ENCODE measurements at places on chromosomes 1 and 21.

- no peak for DNase-seq
Observed at GRCh38 chr21:43889069-43889468, 24.0 kb downstream of the AGPAT3 start.

DNA sequence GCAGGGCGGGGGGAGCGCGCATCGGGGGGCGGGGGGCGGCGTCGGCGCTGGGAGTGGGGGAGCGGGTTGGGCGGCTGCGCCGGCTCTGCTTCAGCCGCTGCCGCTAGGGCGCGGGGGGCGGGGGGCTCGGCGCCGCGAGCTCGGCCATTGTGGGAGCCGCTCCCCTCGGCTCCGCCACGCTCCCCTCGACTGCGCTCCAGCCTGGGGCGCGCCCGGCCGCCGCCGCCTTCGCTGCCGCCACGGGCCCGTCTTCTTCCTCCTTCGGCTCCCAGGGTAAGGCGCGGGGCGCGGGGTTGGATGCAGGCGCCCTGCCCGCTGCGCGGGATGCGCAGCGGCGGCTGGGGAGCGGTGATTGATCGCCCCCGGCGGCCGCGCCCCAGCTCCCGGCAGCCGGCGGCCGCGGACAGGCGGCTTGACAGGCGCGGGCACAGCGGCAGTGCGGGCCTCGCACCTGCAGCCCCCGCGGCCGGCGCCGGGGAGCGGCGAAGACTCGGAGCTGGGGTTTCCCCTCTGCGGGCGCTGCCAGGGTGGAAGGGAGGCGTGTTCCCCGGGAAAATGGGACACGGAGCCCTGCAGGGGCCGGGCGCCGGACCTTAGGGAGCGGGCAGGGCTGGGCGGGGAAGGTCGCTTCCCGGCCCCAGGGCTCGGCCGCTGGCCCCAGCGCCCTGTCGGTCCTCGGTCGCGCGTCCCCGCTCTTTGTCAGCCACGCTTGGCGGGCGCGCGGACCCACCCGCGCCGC lies 55.3 kb downstream of the NDUFS5 start:
- no peak for DNase-seq

DNA sequence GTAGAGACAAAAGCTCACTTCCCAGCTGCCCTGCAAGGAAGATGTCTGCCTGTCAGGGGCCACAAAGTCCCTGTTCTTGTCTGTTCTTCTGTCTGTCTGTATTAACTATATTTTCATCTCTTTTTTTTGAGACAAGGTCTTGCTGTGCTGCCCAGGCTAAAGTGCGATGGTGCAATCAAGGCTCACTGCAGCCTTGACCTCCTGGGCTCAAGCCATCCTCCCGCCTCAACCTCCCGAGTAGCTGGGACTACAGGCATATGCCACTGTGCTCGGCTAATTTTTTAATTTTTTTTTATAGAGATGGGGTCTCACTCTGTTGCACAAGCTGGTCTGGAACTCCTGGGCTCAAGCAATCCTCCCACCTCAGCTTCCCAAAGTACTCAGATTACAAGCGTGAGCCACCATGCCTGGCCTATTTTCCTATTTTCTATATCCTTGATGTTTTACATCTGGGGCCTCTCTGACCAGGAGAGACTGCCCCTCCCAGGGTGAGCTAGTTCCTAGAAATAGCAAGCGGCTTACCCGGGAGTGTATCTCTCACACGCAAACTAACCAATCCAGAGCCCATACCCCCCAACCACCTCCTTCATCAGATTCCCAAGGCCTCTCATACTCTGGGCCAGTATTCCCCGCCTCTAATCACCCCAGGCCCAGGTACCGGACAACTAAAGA lies 5.4 kb upstream of the KLHDC7A start:
- DNase-seq = no peak

DNA sequence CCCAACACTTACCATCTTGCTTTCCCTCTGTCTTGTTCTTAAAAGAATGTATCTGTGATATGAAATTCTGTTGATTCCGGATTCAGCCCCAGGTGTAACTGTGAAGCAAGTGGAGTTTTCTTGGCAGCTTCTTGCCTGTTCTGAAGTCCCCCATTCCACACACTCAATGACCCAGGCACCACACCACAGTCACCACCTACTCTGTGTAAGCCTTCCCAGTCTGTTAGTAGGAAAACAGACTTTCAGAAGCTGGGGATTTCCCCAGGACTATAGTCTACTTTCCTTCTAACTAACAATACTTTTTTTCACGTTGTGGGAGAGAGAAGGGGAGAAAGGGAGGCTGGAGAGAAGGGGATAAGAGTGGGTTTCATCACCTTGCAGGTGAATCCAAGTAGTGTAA lies 299.1 kb upstream of the PROX1 start:
- no peak for DNase-seq

- no peak for DNase-seq
Observed at GRCh38 chr1:233867028-233867427, 37.4 kb upstream of the SLC35F3 start.

GRCh38 chr1:82555501-82555900 lies 754.8 kb downstream of the ADGRL2 start:
- DNase-seq = no peak

GRCh38 chr1:245195398-245195797 lies 40.6 kb downstream of the KIF26B start:
- no peak for DNase-seq

GRCh38 chr1:15618077-15618654 lies 908 bp downstream of the DDI2 start:
- no peak for DNase-seq

DNA sequence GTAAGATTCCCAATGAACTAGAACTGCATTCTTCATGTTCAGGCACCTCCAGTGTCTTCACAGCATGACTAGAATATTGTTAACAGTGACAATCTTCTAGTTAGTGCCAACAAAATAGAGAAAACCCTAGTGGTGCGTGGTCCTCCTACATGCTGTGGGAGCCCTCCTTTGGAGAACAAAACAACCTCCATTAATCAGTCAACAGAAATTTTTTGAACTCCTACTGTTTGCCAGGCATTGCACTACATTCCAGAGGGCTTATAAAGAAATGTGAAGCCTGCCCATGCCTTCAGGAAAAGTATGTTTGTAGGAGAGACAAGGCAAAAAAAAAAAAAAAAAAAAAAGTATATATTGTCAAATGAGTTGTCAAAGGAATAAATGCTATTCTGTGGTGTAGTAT lies 252.7 kb downstream of the LRRC40 start:
- no peak for DNase-seq

DNA sequence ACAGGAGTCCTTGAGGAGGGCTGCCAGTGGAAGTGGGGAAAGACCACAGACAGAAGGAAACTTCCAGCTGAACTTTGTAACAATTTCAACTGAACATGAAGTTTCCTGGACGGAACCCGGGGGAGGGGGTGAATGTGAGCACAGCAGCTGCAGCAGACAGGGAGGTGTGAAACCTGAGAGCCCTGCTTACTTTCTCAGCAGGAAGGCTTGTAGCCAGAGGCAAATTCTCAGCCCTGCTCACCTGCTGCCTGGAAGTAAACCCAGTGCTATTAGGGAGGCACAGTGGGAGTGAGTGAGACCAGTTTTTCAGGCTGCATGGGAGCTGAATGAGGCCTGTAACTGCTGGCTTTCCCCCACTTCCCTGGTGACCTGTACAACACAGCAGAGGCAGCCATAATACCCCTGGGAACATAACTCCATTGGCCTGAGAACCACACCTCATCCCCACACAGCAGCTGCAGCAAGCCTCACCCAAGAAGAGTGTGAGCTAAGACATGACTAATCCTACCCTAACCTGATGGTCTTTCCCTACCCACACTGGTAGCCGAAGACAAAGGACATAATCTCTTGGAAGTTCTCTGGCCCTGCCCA lies 9.6 kb upstream of the SPRR2F start:
- no peak for DNase-seq

DNA sequence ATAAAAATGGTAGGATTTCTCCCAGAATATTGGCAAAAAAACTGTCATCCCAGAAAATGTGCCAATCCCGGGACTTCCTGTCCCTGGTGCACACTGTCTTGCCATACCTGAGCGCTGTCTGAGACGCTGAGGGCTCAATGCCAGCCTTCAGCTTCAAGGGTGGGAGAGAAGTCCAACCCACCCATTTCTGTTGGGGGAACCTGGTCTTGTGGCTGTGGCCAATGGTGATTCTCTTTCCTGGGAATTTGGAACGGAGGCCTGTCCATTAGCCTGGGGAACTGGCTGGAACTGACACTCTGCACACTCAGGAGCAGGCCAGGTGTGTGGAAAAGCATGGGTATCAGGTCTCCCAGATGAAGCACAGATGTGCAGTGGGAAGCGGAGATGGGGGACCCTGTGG lies 6.7 kb downstream of the MTHFR start:
- no peak for DNase-seq

DNA sequence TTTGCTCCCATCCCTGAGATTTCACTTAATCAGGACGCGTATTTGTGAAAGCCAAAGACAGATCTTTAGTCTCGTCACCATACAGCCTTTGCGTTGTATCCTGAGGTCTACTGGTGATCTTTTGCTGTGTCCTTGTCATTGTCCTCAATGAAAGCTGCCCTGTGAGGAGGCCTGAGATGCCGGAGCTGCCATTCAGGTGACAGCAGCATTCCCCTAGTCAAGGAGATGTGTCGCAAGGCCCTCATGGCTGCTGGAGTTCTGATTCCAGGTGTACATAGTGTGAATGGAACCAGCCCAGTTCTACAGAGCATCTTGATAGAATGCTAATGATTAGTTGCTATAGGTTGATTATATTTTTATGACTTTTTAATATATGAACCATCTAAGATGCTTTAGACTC lies 24.1 kb downstream of the TTF2 start:
- DNase-seq = no peak

DNA sequence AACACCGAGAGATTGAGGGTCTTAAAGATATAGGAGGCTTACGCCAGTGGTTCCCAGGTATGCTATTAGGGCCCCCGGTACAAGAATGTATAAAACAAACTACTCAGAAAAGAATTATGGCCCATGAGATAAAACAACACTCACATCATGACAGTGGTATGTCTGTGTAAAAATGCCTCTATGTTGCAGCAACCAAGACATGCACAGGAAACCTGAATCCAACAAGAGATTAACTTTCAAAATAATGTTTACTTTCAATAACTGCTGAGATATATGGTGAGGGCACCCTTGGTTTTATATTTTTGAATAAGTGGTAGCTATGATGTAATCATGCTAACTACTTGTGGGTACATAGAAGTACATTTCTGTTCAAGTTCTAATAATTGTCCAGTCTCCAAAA lies 74.9 kb downstream of the PUM1 start:
- DNase-seq = no peak

DNA sequence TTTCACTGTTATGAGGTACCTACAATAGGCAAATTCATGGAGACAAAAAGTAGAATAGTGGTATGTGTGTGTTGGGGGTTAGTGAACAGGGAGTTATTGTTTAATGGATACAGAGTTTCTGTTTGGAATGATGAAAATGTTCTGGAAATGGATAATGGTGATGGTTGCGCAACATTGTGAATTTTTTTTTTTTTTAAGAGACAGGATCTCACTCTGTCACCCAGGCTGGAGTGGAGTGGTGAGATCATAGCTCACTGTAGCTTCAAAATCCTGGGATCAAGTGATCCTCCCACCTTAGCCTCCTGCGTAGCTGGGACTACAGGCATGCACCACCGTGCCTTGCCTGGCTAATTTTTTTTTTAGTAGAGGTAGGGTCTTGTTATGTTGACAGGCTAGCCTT lies 34.5 kb upstream of the TRABD2B start:
- DNase-seq = no peak

GRCh38 chr1:71785450-71785849 lies 496.9 kb downstream of the NEGR1 start:
- DNase-seq = no peak

DNA sequence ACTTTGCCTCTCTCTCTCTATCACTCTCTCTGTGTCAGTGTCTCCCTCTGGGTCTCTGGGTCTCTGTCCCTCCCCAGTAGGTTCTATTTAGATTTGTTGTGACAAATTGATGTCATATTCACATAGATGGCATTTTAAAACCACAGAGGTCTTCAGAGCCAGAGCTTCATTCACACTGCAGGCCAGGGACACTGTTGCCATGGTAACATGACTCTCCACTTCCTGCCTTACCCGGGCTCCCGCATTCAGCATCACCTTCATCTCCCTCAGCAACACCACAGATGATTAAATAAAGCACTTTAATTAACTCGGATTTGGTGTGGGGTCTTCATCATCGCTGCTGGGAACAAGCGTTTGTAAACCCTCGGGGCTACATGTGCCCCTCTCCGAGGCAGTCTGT lies 132.6 kb downstream of the ETS2 start:
- DNase-seq = no peak

- no peak for DNase-seq
Observed at GRCh38 chr21:33640697-33641351, 717 bp downstream of the CRYZL1 start.

- no peak for DNase-seq
Observed at GRCh38 chr1:110201157-110201825, 8.8 kb upstream of the KCNC4 start.

DNA sequence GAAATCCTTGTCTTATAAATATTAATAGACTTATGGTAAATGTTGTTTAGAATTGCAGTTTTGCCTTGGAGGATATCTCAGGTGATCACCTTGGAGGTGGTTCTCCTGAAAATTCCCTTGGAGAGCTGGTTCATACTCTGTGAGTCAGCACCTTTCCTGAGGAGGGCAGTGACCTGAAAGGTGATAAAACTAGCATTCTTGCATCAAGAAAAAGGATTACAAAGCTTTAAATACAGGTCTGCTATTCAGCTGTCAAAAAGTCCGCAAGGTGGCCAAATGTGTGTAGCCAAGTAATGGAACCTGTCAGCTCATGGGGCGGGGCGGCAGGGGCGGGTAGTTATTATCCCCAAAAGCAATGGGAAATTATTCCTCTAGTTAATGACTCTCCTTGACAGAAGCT lies 52.8 kb upstream of the EDARADD start:
- no peak for DNase-seq

GRCh38 chr1:15189692-15190370 lies 36.3 kb downstream of the TMEM51 start:
- no peak for DNase-seq

Measured in suprapubic skin (tissue), 4 donors.